Breast epithelium (tissue), 4 donors: ENCODE measurements at places on chromosomes 12 and 14. TPM values are rescaled to one million over a fixed set of nuclear protein-coding genes. Genes with fewer than 3 reads are reported as not detected.

RNASE2 gene
- total RNA-seq, result 2.0 TPM

NTN4 gene
- total RNA-seq, result 188 TPM

LTBR gene
- 90.1 TPM for total RNA-seq

MANSC1 gene
- total RNA-seq, result 18.7 TPM

MAP3K12 gene
- 16.4 TPM for total RNA-seq

C3AR1 gene
- 17.7 TPM for total RNA-seq

DNA sequence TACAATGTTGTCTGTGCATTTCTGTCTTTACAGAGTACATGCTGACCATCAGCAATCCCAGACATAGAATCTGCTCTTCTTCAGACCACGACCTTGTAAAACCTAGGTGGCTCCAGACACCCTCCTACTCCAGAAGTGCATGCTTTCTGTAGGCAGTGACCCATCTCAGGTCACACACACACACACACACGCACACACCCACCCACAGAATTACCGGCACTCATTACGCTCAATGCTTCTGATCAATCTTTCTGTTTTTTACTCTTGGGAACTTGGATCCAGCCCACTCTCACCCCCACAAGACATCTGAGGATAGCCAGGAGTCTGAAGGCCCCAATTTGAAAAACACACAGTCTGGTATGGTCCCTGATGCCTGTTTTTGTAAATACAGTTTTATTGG, 7.5 kb upstream of the TSPAN9 start:
- no peak overlapping the region for H3K4me3 ChIP-seq
- no peaks in the 10 kb centered on the region for H3K27me3 ChIP-seq
- no peaks in the 10 kb centered on the region for H3K36me3 ChIP-seq
- no peaks in the 10 kb centered on the region for H3K4me1 ChIP-seq
- DNase-seq, result no peak
- H3K27ac ChIP-seq, result no peak overlapping the region

- no peaks in the 10 kb centered on the region for H3K27me3 ChIP-seq
- no peaks in the 10 kb centered on the region for H3K36me3 ChIP-seq
- H3K4me1 ChIP-seq, result no peaks in the 10 kb centered on the region
- no peak for DNase-seq
Observed at GRCh38 chr14:98957211-98958047, 314.6 kb downstream of the BCL11B start.

GRCh38 chr12:25971654-25972041, 13.2 kb downstream of the RASSF8 start:
- no peaks in the 10 kb centered on the region for H3K27me3 ChIP-seq
- H3K4me3 ChIP-seq, result no peak overlapping the region
- DNase-seq, result no peak
- no peaks in the 10 kb centered on the region for H3K4me1 ChIP-seq
- no peak overlapping the region for H3K27ac ChIP-seq

- H3K27me3 ChIP-seq, result no peaks in the 10 kb centered on the region
- no peaks in the 10 kb centered on the region for H3K4me1 ChIP-seq
- H3K36me3 ChIP-seq, result no peaks in the 10 kb centered on the region
- H3K27ac ChIP-seq, result no peak overlapping the region
Observed at GRCh38 chr14:22390824-22391461, 198.1 kb downstream of the DAD1 start.

DNA sequence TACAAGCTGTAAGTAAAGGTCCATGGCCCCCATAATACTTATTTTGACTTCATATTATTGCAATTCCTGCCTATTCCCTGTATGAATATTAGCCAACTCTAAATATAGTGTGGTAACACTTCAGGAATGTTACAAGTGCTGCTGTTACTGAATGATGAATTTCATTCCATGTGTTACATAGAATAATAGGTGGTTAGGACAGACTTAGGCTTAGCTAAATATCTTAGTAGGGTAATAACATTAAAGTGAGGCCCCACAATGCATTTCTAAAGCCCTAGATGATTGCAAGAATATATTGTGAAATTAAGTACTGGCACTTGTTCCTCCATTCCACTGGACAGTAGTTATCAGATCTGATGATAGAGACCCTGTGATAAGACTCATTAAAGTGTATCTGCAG, 182.7 kb downstream of the PCNX1 start:
- H3K27ac ChIP-seq, result no peak overlapping the region
- no peak overlapping the region for H3K4me3 ChIP-seq
- no peak for DNase-seq
- no peaks in the 10 kb centered on the region for H3K4me1 ChIP-seq

GRCh38 chr12:6605421-6606330, 1.5 kb downstream of the CHD4 start:
- H3K27ac ChIP-seq, result peak overlapping the region; percentile 98
- peaks cover 12% of the 10 kb centered on the region for H3K4me1 ChIP-seq
- H3K4me3 ChIP-seq, result peak overlapping the region; percentile 97
- H3K27me3 ChIP-seq, result no peaks in the 10 kb centered on the region
- H3K36me3 ChIP-seq, result peaks cover 6% of the 10 kb centered on the region

- H3K4me1 ChIP-seq, result no peaks in the 10 kb centered on the region
- no peaks in the 10 kb centered on the region for H3K27me3 ChIP-seq
- DNase-seq, result no peak
- H3K4me3 ChIP-seq, result no peak overlapping the region
Observed at GRCh38 chr14:97315790-97316189, 518.6 kb downstream of the VRK1 start.

GRCh38 chr14:80587096-80587724, 354.3 kb downstream of the CEP128 start:
- H3K27ac ChIP-seq, result no peak overlapping the region
- H3K36me3 ChIP-seq, result no peaks in the 10 kb centered on the region
- no peak for DNase-seq
- no peaks in the 10 kb centered on the region for H3K4me1 ChIP-seq

- no peak overlapping the region for H3K4me3 ChIP-seq
- no peak for DNase-seq
- H3K27me3 ChIP-seq, result no peaks in the 10 kb centered on the region
- H3K36me3 ChIP-seq, result no peaks in the 10 kb centered on the region
- no peaks in the 10 kb centered on the region for H3K4me1 ChIP-seq
Observed at GRCh38 chr12:125689576-125690410, 624.6 kb downstream of the AACS start.

DNA sequence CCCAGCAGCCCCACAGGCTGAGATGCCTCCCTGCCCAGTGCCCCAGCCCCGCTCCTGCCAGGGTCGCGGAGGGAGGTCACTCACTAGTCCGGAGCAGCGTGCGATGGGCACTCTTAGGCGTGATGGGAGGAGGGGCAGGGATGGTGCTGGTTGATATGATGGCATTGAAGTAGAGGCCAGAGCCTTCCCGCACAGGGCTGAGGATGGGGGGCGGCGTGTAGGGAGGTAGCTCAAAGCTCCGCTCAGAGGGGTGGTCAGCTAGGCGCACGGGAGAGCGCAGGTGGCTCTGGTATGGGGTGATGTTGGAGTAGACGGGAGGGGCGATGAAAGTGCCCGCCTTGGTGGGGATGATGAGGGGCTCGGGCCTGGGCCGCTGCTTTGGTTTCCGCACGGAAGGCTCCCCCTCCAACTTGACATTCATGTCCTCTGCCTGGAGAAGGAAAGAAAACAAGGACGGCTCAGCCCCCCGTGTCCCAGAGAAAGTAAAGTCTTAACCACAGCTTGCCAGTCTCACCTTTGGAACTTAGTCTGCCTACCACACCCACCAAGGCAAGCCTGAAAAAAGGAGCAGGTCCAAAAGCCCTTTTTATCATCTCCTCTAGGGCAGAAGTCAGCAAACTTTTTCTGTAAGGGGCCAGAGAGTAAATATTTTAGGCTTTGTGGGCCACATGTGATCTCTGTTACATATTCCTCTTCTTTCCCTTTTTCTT, 15.5 kb upstream of the PNMA1 start:
- H3K36me3 ChIP-seq, result peaks cover 5% of the 10 kb centered on the region
- peak overlapping the region; percentile 6 for H3K27ac ChIP-seq
- no peaks in the 10 kb centered on the region for H3K27me3 ChIP-seq
- DNase-seq, result no peak
- no peaks in the 10 kb centered on the region for H3K4me1 ChIP-seq
- no peak overlapping the region for H3K4me3 ChIP-seq

DNA sequence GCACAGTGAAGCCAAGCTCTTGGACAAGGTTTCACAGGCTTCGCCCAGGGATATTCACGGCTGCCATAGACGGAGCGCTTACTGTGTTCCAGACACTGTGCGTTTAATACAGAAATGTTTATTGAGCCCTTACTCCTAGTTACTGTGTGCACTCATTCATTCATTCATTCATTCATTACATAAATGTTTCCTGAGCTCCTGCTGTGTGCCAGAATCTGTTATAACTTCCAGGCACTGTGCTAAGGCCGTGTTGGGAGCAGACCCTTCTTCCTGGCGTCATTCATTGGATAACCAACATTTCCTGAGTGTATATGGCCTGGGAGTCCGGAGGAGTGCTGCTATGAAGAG, 760 bp upstream of the MED13L start:
- peak overlapping the region; percentile 97 for H3K27ac ChIP-seq
- no peak for DNase-seq
- H3K4me1 ChIP-seq, result no peaks in the 10 kb centered on the region
- no peaks in the 10 kb centered on the region for H3K36me3 ChIP-seq

DNA sequence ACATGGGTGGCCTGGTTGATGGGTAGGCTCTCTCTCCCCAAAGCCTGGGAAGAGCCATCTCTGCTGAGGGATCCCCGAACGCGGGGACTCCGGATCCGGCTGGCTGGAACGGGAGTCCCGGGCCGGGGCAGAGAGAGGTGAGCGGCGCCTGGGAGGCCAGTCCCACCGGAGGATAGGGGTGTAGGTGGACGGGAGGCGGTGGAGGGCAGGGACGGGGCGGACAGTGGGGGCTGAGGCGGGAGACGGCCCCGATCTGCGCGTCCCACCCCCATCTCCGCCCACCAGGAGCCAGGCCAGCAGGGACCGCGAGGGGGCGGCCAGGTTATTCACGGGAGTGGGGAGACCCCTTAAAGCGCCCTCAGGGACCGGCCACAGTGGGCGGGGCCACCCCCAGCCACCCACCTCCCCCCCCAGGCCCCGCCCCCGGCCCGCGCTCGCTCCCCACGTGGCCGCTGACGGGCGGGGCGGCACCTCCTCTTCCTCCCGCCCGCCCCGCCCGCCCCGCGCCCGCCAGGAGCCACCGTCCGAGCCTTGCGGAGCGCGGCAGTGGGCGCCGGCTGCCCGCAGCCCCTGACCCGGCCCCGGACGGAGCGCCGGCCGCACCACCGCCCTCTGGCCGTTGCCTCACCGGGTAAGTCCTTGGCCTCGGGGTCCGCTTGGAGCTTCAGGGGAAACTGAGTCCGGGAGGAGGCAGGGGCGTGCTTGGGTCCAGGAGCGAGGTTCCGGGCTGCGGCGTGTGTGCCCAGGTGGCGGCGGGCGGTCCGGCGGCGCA, at the start of gene INF2:
Gene INF2, plus strand, starts transcription at position 510 of the 772 bp plus-strand sequence. CDS start 11,748 bp downstream, outside the sequence.
- no peaks in the 10 kb centered on the region for H3K36me3 ChIP-seq
- H3K27me3 ChIP-seq, result no peaks in the 10 kb centered on the region
- DNase-seq, result no peak
- peak within 1 kb of the TSS; percentile 91 for H3K27ac ChIP-seq

GRCh38 chr14:99595034-99595433, 9.0 kb downstream of the CCDC85C start:
- H3K4me1 ChIP-seq, result peaks cover 14% of the 10 kb centered on the region
- no peaks in the 10 kb centered on the region for H3K27me3 ChIP-seq
- no peaks in the 10 kb centered on the region for H3K36me3 ChIP-seq
- no peak for DNase-seq
- H3K27ac ChIP-seq, result no peak overlapping the region
- no peak overlapping the region for H3K4me3 ChIP-seq

GRCh38 chr12:12398026-12398859, 41.4 kb downstream of the BORCS5 start:
- no peak overlapping the region for H3K4me3 ChIP-seq
- peak overlapping the region; percentile 91 for H3K27ac ChIP-seq
- H3K36me3 ChIP-seq, result no peaks in the 10 kb centered on the region
- no peaks in the 10 kb centered on the region for H3K27me3 ChIP-seq

DNA sequence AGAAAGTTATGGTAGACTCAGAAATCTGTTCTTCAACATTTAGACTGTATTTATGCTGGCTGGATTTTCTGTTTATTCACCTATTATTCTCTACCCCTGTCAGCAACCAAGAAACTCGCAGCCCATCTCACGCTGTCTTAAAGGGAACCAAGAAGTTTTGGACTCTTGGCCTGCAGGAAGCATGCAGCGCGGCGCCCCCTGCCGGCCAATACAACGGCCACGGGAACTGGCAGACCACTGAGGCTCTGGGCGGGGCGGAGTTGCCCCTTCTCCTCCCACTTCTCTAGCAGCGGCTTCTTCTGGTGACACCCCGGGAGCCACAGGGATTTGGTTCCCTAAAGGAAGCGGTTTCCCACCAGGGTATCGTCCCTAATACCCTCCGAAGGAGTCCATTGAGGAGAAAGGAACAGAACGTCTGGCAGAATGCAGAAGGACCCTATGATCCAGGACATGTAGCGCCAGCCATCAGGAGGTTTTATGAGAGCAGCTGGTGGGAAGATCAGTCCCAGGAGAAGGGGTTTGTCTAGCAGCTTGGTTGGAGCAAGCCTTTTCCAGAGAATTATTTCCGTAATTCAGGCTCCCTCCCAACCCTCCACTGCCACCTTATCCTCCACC, 21.0 kb upstream of the RNASE2 start:
- no peak overlapping the region for H3K27ac ChIP-seq
- H3K4me3 ChIP-seq, result no peak overlapping the region
- no peaks in the 10 kb centered on the region for H3K27me3 ChIP-seq
- H3K36me3 ChIP-seq, result no peaks in the 10 kb centered on the region
- no peak for DNase-seq

DNA sequence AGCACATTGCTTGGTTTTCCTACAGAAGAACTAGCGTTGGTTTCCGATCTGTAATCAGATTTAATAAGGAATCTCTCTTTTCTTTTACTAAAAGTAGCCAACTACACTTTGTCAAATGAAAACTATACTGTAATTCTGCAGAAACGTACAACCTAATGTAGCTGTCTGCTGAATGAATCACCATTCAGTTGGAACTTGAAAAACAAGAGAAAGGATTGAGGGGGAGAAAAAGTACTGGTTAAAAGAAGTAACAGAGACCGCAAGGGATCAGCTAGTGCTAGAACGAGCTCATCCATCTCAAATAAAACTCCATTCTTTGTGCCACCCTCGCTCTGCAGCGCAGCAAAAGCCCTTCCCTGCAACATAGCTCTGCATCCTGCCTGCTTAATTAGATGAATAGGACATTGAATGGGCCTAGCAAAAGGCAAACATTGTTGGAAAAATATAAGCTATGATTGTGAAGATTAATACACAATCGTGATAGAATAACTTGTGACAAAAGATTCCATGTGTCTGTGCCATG, 2.6 kb downstream of the GARIN2 start:
- no peak overlapping the region for H3K27ac ChIP-seq
- H3K4me1 ChIP-seq, result no peaks in the 10 kb centered on the region
- no peak overlapping the region for H3K4me3 ChIP-seq
- H3K36me3 ChIP-seq, result no peaks in the 10 kb centered on the region
- H3K27me3 ChIP-seq, result no peaks in the 10 kb centered on the region

DNA sequence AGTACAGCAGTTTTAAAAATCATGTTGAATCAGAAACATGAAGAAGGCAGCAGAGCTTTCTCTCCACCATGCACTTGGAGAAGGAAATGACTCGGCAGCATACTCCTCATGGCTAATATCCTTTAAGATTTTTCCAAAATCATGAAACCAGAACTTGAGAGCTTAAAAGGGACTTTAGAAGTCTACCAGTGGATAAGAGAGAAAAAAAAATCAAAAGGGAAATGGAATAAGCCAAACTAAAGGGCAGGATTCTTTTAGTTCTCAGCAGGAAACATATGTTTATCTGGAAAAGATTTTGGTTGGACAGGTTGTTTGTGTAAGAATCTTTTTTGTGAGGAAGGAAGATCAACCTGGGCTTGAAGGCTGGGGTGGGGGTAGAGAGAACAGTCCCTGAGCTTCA, 111.8 kb downstream of the PRKCH start:
- H3K4me1 ChIP-seq, result no peaks in the 10 kb centered on the region
- H3K27ac ChIP-seq, result no peak overlapping the region
- no peaks in the 10 kb centered on the region for H3K36me3 ChIP-seq
- no peak for DNase-seq
- H3K27me3 ChIP-seq, result no peaks in the 10 kb centered on the region
